Activated naive CD4-positive, alpha-beta T cell (primary cell): ENCODE measurements at places on chromosomes 2 and 18.

DNA sequence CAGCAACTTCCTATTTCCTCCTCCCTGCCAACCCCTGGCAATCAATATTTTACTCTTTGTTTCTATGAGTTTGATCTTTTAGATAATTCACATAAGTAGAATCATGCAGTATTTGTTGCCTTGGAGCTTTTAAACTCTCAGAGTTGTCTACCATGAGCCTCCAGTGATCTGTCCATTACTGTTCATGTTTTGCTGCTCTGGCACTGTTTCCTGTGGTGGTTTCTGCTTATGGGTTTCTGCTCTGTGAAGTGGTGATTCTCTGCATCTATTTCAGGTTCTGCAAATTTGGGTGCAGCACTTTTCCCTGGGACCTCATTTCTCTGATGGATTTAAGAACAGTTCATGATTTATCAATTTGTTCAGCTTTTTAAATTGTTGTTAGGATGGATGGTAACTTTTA is 908.1 kb upstream of the FANCL start:
- DNase-seq, result no peak

DNA sequence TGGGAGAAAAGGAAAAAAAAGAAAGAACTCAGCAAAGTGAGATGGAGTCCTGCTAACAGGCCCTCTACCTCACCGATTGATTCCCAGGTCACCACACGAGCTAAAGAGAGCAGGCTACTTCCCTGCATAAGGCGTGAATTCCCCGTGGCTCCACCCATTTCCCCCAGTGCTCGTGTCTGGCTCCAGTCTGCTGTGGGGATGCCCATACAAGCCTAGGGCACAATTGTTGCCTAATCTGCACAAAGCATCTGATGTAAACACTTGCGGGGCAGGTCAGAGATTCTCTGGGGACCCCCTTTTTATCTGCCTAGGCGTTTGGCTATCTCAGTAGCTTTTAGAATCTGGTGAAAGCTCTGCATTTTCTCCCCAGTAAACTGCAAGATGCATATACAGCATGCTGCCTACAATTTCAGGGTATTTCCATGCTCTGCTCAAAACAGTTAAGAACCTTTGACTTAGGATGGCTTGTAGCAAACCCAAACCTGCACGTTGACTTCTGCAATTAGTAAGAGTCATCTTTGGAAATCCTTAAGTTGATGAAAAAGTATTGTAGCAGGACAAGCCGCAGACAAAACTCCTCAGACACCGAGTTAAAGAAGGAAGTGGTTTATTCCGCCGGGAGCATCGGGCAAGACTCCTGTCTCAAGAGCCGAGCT is 34.8 kb downstream of the MYO3B start:
- no peak for DNase-seq

- DNase-seq, result no peak
Measured at GRCh38 chr2:197931661-197932312, 127.4 kb downstream of the PLCL1 start.

DNA sequence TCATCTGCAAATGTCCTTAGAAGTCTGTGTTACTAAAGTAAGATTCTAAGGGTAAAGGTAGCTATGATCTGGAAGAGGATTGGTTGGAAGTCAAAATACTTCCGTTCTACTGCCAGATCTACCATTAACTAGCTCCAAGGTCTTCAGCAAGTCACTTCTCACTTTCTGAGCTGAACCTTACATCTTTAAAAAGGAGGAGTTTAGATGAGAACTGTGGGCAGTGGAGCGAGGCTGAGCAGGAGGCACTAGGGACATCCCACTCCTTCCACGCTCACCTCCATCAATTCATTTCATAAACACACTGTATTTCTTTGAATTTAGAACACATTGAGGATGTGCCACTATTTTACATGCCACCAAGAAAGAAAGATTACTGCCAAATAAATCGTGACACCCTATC is 143.0 kb downstream of the ABCA12 start:
- DNase-seq, result no peak

GRCh38 chr2:187552828-187553681 is 1.2 kb downstream of the TFPI start:
- no peak for DNase-seq

DNA sequence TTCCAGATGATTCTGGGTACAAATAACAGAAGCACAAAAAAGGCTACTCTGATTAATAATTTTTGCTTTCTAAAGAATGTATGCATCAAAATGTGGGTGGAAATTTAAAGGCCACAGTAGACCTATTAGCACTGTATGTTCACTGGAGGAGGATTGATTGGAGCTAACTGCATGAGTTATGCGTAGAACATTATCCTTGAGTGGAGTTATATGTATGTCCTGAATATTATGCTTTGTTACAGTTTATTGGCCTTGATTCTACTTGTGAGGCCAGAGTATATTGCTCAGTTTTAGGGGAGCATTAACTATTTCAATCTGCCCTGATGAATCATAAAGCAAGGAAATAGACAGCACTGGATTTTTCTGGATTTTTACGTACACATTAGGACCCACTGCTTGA is 87.9 kb downstream of the CDCA7 start:
- no peak for DNase-seq

DNA sequence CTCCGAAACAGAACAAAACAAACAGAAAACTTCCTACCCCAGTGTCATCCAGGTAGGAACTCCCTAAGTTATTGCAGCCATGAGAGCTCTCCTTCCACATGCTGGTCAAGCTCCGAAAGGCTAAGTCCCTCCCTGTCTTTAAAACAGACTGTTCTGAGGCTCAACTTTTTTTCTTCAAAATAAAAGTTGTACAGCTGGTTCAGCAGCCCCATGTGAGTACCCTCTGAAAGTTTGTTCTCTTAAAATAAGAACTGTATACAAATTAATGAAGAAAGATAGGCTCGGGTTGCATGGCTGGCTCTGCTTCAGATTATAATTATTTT is at the start of gene PDE1A:
PDE1A (minus strand) TSS at position 119 of the 323 bp plus-strand sequence.
- no peak for DNase-seq
